ENCODE measurements at places on chromosomes 11 and 22.

GRCh38 chr22:23259916-23260644, 79.8 kb downstream of the BCR start:
- peak; percentile 37 for DNase-seq

DNA sequence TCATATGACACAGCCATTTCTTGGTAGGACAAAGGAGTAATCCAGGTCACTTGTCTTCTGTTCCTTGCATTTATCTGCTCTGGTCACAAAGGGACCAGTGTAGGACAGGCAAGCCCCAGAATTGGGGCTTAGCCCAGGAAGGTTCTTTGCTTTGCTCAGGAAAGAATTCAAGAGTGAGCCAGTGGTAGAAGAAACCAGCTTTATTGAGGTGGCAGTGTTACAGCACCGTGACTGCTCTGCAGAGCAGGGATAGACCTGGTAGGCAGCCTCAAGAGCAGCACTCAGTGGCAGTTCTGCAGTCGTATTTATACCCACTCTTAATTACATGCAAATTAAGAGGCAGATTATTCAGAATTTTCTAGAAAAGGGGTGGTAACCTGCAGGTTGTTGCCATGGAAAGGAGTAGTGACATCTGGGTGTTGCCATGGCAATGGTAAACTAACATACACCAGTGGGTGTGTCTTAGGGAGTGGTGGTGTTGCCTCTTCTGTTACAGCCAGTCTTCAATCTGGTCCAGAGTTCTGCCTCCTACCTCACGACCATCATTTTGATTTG, 84.9 kb upstream of the RAB1B start:
- DNase-seq: no peak

DNA sequence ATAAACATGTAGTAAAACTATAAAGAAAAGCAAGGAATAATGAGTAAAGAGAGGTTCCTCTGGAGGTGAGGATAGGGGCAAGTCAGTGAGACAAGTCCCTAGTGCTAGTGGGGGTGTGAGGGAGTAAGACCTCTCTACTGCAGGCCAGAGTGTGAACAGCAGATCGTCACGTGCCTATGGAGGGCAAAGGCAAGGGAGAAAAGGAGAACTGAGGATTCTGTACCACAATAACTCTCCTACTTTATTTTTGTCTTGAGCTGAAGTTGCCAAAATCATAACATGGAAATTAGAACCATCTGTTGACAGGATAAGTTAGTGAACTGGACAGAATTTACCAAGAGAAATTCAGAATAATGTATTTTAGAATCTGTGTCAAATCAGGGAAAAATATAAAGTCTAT, 77.6 kb downstream of the ENTHD1 start:
- DNase-seq: no peak

- no peak for DNase-seq
These were observed 16.8 kb downstream of the SLC22A25 start for GRCh38 chr11:63226488-63227114.

- DNase-seq: no peak
These were observed 1.7 kb downstream of the TOM1 start for GRCh38 chr22:35301372-35301874.

- no peak for DNase-seq
These were observed 19.5 kb upstream of the WNT7B start for GRCh38 chr22:45996241-45997076.

DNA sequence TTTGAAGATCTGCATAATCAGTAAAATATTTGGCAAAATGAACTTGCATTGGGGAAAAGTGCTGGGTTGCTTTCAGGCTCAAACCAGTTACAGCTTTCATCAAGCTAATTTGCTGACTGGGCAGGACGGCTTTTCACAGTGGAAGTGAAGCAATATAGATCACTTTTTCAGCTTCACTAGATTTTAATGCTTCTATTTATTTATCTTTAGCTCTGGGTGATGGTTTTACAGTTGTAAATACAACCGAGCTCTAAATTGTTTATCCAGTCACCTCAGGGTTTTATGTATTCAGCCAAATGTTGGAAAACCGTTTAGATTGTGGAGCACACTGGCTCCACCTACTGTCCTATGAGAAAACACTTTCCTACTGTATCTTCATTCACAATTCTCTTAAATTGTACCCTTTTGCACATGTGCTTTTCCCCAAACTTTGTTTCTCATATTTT, 58.2 kb downstream of the ACER3 start:
- DNase-seq: no peak

DNA sequence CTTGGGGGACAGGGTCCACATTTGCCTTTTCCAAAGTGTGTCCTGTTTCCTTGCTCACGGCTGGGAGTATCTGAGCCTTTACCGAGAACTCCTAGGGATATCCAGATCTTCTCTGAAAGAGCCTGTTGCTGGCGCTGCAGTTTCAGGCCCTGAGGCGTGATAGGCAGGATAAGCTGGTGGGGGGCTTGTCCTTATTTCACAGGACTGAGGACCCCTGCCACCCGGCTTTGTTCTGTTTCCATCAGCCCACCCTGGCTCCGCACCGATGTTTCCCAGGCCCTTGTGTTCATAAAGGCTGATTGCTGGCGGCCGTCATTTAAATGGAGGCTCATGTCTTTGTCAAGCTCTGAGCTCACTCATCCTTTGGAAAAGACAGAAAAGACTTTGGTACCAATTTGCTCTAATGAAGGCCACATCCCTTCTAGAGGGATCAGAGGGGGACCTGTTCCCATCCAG, 9.4 kb upstream of the NPTXR start:
- no peak for DNase-seq

GRCh38 chr11:36311926-36312595, 16.0 kb downstream of the PRR5L start:
- DNase-seq: no peak

- DNase-seq: no peak
These were observed 765.4 kb downstream of the BRD1 start for GRCh38 chr22:49062155-49062801.

GRCh38 chr11:131041331-131042040, 125.2 kb upstream of the SNX19 start:
- DNase-seq: no peak

- no peak for DNase-seq
These were observed 13.1 kb downstream of the HINFP start for GRCh38 chr11:119134389-119134978.

DNA sequence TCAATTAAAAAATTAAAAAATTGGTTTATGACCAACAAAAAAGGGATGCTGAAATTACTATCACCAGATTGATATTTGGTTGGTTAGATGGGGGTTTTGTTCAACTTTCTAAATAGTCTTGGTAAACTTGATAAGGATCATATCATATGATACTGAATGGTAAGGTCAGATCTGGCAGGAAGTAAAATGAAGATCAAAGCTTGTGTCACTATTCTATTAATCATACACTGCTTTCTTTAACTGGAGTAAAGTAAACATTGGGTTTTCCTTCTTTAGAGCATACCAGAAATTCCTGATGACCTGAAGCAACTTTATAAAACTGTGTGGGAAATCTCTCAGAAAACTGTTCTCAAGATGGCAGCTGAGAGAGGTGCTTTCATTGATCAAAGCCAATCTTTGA, 40.2 kb downstream of the RRM1 start:
- DNase-seq: no peak

GRCh38 chr11:67996622-67997474, 7.0 kb downstream of the UNC93B1 start:
- no peak for DNase-seq

DNA sequence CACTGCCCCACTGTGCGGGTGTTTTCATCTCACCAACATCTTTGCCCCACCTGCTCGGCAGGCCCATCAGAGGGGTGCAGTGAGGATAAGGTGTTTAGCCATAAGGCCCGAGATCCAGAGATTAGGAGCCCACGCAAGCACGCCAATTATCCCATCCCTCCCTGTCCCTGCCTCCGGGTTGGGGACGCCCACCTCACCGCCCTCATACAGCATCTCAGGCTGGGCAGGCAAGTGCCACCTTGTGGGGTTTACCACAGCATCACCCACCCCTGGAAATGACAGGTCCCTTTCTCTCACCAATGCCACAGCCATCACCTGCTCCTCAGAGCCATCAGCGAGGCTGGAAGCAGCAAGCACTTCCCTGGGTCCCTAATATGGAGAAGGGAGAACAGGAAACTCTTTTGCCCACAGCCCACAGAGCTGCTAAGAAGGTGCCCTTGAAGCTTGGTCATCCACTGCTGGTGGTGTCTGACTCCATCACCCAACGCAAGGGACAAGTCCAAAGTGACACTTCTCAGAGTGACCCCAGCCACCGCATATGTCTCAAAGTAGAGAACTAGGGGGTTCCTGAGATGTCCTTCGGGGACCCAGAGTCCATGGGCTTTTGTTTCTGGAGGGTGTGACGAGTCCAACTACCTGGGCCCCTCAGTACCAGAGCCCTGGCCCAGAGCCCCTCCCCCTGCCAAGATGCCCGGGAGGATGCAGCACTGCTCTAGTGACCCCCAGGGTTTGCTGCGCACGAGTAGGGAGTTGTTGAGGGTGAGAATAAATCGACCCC, 15.8 kb downstream of the VPS37C start:
- no peak for DNase-seq

- DNase-seq: no peak
These were observed 35.8 kb upstream of the CHRM4 start for GRCh38 chr11:46427364-46427763.

DNA sequence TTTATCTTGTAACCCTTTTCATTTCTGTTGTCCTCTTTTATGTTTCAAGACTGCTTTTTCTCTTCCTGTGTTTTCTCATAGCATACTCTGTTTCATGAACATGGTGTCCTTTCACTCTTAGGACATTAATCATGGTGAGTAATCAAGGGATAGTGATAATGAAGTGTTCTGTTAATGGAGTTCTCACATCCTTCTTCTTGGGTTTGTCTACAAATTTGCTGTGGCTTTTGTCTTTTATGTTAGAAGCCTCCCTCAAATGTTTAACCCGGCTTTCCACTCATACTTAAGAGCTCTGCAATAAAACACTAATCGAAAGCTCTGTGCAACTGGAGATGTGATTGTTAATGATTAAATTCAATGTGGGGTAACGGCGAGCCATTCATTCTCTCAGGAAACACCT, 593.6 kb downstream of the NELL1 start:
- no peak for DNase-seq

GRCh38 chr11:102268985-102269470, 48.3 kb upstream of the BIRC3 start:
- no peak for DNase-seq

- no peak for DNase-seq
These were observed 10.7 kb downstream of the NDUFV1 start for GRCh38 chr11:67617243-67617953.

- no peak for DNase-seq
These were observed 270.0 kb downstream of the LARGE1 start for GRCh38 chr22:33650244-33650643.

DNA sequence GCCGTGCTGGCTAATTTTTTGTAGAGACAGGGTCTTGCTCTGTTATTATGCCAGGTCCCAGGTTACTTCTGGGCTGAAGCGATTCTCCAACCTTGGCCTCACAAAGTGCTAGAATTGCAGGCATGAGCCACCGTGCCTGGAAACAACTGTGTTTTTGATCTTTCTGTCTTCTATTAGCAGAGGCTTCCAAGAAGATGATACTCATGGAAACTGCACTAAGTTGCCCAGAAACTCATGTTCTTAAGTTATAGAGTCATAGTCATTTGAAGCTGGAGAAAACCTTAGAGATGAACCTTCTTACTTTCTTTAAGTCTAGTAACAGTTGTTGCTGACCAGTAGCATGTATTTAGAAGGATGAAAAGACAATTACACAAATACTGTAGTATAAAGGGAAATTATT, 37.1 kb upstream of the HSPA8 start:
- DNase-seq: no peak

Measured in progenitor cell of endocrine pancreas (in vitro differentiated cells).